ENCODE measurements at places on chromosomes 12 and 14. TPM values are rescaled to one million over a fixed set of nuclear protein-coding genes. Genes with fewer than 3 reads are reported as not detected.
A peak's percentile ranks its signal among the peaks of the same experiment; 100 is the strongest.

The SRGAP1 gene
- not detected for total RNA-seq

The NINJ2 gene
- 4.5 TPM for total RNA-seq

The PRB2 gene
- not detected for total RNA-seq

The CLEC1B gene
- not detected for total RNA-seq

The PTCSC3 gene
- total RNA-seq, result not detected

The NEUROD4 gene
- 0.09 TPM for total RNA-seq

GRCh38 chr12:117466677-117467362 is 105.4 kb upstream of the NOS1 start:
- H3K4me1 ChIP-seq, result no peaks in the 10 kb centered on the region
- H3K36me3 ChIP-seq, result no peaks in the 10 kb centered on the region
- H3K27ac ChIP-seq, result no peak overlapping the region
- no peak overlapping the region for H3K4me3 ChIP-seq

GRCh38 chr12:109433618-109434017 is 43.5 kb downstream of the KCTD10 start:
- H3K27me3 ChIP-seq, result no peaks in the 10 kb centered on the region
- H3K27ac ChIP-seq, result no peak overlapping the region
- H3K36me3 ChIP-seq, result no peaks in the 10 kb centered on the region
- no peak overlapping the region for H3K4me3 ChIP-seq
- no peak for DNase-seq

DNA sequence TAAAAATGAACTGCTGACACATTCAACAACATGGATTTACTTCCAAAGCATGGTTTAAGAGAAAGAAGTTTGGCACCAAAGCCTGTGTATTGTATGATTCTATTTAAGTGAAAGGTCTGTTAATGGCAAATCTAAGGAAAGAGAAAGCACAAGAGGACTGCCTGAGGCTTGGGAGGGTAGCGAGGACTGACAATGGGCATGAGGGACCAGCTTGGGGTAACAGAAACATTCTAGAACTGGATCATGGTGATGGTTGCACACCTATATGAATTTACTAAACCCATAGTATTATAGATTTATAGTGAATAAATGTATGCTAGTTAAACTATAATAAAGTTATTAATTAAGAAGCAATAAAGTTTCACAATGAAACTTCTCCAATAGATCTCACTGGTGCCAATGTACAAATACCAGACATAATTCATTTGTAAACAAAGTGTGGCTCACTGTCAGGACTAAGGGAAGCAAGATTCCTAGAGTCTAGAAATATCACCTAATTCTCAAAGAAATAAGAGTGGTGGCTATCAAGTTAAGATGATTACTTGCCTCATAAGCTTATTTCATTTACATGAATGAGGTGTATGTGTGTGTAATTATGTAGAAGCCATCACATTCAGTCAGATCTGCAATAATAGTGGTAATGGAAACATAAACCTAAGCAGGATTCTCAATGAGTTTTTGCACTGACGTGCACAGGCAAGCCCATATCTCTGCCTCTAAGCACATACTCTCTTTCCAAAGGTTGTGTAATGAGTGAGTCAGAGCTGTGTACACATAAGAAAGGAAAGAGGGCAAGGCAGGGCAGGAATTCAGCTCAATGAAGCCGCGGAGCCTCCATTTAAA is 353.4 kb downstream of the KCNH5 start:
- H3K4me3 ChIP-seq, result no peak overlapping the region
- no peaks in the 10 kb centered on the region for H3K27me3 ChIP-seq
- no peaks in the 10 kb centered on the region for H3K36me3 ChIP-seq
- H3K4me1 ChIP-seq, result no peaks in the 10 kb centered on the region
- H3K27ac ChIP-seq, result no peak overlapping the region

- no peak overlapping the region for H3K4me3 ChIP-seq
- no peaks in the 10 kb centered on the region for H3K4me1 ChIP-seq
- no peak overlapping the region for H3K27ac ChIP-seq
- no peak for DNase-seq
Measured at GRCh38 chr12:126093908-126094307, 1028.7 kb downstream of the AACS start.

GRCh38 chr12:8146442-8146771 is 10.4 kb upstream of the ZNF705A start:
- no peak overlapping the region for H3K4me3 ChIP-seq
- H3K27ac ChIP-seq, result no peak overlapping the region
- no peak for DNase-seq
- H3K27me3 ChIP-seq, result no peaks in the 10 kb centered on the region
- no peaks in the 10 kb centered on the region for H3K36me3 ChIP-seq
- no peaks in the 10 kb centered on the region for H3K4me1 ChIP-seq

- H3K27me3 ChIP-seq, result no peaks in the 10 kb centered on the region
- H3K36me3 ChIP-seq, result no peaks in the 10 kb centered on the region
- H3K4me1 ChIP-seq, result peaks cover 59% of the 10 kb centered on the region
- no peak overlapping the region for H3K4me3 ChIP-seq
Measured at GRCh38 chr14:50038398-50039119, 77.8 kb downstream of the VCPKMT start.

GRCh38 chr12:101902641-101903040 is 25.3 kb downstream of the DRAM1 start:
- no peaks in the 10 kb centered on the region for H3K27me3 ChIP-seq
- DNase-seq, result no peak
- no peaks in the 10 kb centered on the region for H3K4me1 ChIP-seq
- no peaks in the 10 kb centered on the region for H3K36me3 ChIP-seq

DNA sequence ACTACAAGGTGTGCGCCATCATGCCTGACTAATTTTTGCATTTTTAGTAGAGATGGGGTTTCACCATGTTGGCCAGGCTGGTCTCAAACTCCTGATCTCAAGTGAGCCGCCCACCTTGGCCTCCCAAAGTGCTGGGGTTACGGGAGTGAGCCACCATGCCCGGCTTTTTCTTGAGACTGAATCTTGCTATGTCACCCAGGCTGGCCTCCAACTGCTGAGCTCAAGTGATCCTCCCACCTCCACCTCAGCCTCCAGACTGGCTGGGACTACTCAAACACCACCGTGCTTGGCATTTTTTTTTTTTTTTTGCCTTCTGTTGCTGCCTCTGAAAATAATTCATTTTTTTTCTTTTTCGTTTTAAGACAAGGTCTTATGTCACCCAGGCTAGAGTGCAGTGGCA is 8.2 kb upstream of the ESPL1 start:
- peaks cover 13% of the 10 kb centered on the region for H3K4me1 ChIP-seq
- H3K4me3 ChIP-seq, result no peak overlapping the region
- H3K36me3 ChIP-seq, result no peaks in the 10 kb centered on the region

- peaks cover 64% of the 10 kb centered on the region for H3K4me1 ChIP-seq
- no peak overlapping the region for H3K27ac ChIP-seq
- no peak overlapping the region for H3K4me3 ChIP-seq
- DNase-seq, result peak; percentile 40
Measured at GRCh38 chr12:47901063-47901717, 3.6 kb downstream of the VDR start.

GRCh38 chr12:75783093-75783877 is 248.3 kb downstream of the PHLDA1 start:
- no peaks in the 10 kb centered on the region for H3K27me3 ChIP-seq
- no peak overlapping the region for H3K4me3 ChIP-seq
- H3K4me1 ChIP-seq, result no peaks in the 10 kb centered on the region
- H3K27ac ChIP-seq, result no peak overlapping the region
- no peak for DNase-seq

DNA sequence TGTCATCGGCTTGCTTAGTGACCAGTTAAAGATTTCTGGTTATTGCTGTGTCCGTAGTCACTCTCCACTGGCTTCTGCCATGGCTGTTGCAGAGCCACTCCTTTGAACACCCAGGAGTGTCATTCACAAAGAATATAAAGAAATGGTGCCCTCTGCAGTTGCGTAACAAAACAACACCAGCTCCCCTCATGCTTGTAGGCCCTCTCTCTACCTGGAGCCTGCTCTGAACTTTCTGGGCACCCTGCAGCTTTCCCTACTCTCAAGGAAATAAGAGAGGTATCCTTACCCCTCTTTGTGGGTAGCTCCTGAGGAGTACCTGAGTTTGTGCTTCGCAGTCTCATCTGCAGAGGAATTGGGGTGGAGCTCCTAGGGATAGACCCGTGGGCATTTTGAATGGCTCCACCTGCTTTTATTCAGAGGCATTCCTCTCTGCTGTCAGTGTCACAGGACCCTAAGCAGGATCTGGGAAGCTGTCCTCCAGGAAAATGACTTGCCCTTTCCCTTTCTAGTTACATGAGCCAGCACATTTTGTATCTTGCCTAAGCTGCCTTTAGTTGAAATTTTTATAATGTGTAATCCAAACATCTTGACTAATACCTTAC is 97.2 kb upstream of the TMEM260 start:
- no peak overlapping the region for H3K27ac ChIP-seq
- DNase-seq, result no peak
- no peak overlapping the region for H3K4me3 ChIP-seq
- H3K4me1 ChIP-seq, result no peaks in the 10 kb centered on the region
- peaks cover 4% of the 10 kb centered on the region for H3K27me3 ChIP-seq
- H3K36me3 ChIP-seq, result no peaks in the 10 kb centered on the region

- DNase-seq, result no peak
- peaks cover 3% of the 10 kb centered on the region for H3K27me3 ChIP-seq
- H3K36me3 ChIP-seq, result no peaks in the 10 kb centered on the region
- no peaks in the 10 kb centered on the region for H3K4me1 ChIP-seq
- H3K27ac ChIP-seq, result no peak overlapping the region
Measured at GRCh38 chr12:128783129-128783574, 40.6 kb downstream of the SLC15A4 start.

DNA sequence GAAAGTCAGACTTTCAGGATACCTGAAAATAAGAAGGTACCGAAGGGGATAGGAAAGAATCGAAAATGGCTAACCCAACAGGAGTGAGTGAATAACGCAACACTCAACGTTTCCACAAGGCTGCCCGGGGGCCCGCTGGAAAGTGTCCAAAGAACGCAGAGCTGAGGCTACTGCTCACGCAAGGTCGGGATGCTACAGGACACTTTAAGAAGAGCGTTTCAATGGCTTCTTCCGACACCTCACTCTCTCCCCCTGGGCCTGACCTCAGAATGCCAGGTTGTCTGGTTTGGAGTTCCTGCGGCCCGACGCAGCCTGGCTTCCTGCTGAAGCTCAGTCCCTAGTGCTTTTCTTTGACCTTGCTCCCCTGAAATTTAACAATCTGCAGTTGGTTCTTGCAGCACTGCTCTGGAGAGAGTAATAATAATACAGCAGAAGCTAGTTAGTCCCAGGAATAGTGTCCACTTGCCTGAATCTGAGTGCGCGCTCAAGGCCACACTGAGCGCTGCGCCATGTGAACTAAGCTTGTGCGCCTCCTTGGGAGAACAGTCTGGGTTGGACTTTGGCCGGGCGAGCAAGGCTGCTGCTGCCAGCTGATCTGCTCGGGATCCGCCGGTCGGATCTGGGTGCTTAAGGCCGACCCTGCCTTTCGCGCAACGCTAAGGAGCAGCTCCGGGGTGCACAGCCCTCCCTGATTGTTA is 2.0 kb upstream of the ALX1 start:
- H3K36me3 ChIP-seq, result no peaks in the 10 kb centered on the region
- no peaks in the 10 kb centered on the region for H3K27me3 ChIP-seq
- H3K4me3 ChIP-seq, result no peak overlapping the region

DNA sequence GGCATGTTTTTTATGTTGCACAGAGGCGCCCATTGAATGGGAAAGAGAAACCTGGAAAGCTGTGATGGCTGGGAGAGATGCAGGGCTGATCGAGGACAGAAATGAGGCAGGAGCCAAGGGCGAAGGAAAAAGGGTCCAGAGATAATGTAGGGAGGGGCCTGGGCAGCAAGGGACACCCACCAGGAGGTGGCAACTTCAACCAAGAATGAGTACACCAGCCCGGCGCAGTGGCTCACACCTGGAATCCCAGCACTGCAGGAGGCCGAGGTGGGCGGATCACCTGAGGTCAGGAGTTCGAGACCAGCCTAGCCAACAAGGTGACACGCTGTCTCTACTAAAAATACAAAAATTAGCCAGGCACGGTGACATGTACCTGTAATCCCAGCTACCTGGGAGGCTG is 4.0 kb downstream of the SSH1 start:
- DNase-seq, result no peak
- H3K4me1 ChIP-seq, result peaks cover 18% of the 10 kb centered on the region
- peaks cover 6% of the 10 kb centered on the region for H3K36me3 ChIP-seq
- H3K27me3 ChIP-seq, result no peaks in the 10 kb centered on the region
- no peak overlapping the region for H3K27ac ChIP-seq

- no peaks in the 10 kb centered on the region for H3K36me3 ChIP-seq
- DNase-seq, result no peak
- H3K4me3 ChIP-seq, result no peak overlapping the region
Measured at GRCh38 chr12:46944088-46944487, 118.3 kb upstream of the SLC38A4 start.

DNA sequence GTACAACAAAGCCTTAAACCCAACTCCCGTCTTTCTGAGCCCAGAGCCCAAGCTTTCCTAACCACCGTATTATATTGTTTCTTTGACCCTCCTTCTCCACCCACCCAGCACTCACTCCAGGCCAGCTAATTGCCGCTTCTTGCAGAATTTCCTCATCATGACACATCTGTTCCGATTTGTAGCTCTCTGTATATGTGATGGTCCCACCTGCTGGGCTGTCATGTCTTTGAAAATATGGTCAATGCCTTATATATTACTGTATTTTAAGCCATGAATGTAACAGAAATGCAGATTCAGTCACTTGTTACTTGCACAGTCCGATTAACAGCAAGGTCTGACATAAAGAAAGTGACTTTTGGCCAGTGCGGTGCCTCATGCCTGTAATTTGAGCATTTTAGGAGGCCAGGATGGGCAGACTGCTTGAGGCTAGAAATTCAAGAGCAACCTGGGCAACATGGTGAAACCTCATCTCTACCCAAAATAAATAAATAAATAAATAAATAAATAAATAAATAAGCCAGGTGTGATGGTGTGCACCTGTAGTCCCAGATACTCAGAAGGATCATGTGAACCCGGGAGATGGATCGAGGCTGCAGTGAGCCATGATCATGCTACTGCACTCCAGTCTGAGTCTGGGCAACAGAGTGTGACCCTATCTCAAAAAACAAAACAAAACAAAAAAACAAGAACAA is 359.8 kb downstream of the ATP23 start:
- H3K4me3 ChIP-seq, result no peak overlapping the region
- no peaks in the 10 kb centered on the region for H3K4me1 ChIP-seq
- H3K27ac ChIP-seq, result no peak overlapping the region
- H3K36me3 ChIP-seq, result no peaks in the 10 kb centered on the region
- no peak for DNase-seq

DNA sequence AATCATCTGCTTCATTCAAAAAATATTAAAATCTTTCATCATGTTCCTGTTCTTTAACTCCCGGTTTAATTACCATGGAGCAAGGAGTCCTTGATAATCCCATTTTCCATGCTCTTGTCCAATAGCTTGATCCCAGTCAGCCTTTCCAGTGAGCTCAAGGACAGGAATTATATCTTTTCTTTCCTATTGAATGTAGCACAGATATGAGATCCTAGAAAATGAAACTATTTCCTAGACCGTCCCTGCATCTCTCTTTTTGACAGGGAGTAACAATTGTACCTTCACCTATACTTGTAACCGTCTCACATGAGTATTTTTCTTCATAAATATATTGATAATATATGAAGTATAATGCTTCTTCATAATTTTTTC is 35.6 kb downstream of the PIK3C2G start:
- no peaks in the 10 kb centered on the region for H3K27me3 ChIP-seq
- no peaks in the 10 kb centered on the region for H3K36me3 ChIP-seq
- H3K27ac ChIP-seq, result no peak overlapping the region
- DNase-seq, result no peak
